Effector CD4-positive, alpha-beta T cell (primary cell): ENCODE measurements at places on chromosomes 5 and 9.

GRCh38 chr5:33488558-33489355, 48.0 kb downstream of the TARS1 start:
- DNase-seq = no peak

DNA sequence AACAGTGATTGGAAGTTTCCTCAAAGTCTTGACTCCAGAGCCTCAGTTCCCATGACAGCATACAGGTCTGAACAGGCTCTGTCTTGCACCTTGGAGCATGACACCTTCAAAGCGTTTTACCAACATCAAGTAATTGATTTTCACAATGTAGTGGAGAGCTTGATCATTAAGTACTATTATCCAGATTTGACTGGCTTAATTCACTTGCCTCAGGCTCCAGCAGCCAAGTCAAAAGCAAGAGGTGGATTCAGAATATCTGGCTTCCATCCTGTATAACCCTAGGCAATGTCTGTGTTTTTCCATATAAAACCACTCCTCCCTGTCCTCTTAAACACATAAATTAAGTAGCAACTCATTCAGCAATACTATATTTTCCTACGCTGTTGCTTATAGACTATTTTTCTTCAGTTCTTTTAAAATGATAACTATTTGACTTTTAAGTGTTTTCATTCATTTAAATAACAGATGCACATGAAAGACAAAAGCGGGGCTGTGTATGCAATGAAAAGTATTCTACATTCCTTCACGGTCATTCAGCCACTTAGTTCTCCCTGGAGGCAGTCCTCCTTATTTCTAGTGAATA, 150.8 kb upstream of the RANBP3L start:
- DNase-seq = no peak

DNA sequence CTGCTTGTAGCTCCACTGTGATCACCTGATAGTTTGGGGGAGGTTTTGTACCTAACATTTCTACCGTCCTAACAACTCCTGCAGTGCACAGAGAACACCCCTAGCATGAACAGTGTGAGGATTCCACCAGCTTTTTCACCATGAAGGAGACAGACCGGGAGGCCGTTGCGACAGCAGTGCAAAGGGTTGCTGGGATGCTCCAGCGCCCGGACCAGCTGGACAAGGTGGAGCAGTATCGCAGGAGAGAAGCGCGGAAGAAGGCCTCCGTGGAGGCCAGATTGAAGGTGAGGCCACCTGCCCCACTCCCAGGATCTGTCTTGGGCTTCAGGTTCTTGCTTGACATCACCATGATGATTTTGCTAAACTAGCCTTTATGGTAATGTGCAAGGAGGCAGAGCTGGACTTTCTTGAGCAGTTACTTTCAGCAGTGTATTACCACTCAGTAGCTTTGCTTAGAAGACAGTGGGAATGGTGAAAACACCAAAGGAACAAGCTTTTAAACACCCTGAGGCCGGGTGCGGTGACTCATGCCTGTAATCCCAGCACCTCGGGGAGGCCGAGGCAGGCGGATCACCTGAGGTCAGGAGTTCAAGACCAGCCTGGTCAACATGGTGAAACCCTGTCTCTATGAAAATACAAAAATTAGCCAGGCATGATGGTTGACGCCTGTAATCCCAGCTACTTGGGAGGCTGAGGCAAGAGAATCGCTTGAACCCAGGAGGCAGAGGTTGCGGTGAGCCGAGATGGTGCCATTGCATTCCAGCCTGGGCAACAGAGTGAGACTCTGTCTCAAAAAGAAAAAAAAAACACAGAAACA, 3.3 kb downstream of the EXOC3 start:
- DNase-seq = no peak

DNA sequence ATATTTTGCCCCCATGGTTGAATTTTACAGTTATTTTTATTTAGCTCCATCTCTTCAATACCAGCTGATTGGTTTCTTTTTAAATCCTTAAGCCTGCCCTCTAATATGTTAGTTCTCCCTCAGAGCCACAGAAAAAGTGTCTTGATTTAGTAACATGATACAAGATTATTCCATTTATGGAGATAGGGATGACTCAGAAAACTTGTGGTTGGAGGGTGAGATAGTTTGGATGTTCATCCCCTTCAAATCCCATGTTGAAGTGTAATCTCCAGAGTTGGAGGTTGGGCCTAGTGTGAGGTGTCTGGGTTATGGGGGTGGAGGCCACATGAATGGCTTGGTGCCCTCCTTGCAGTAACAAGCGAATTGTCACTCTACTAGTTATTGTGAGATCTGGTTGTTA, 115.7 kb downstream of the FBXO38 start:
- DNase-seq = no peak

GRCh38 chr5:126053630-126054029, 369.6 kb upstream of the GRAMD2B start:
- DNase-seq = no peak

- no peak for DNase-seq
These were observed 24.0 kb downstream of the DCTN4 start for GRCh38 chr5:150734579-150735384.
